CD8-positive, alpha-beta memory T cell (primary cell): ENCODE measurements at places on chromosomes 4 and X. TPM values are rescaled to one million over a fixed set of nuclear protein-coding genes. Genes with fewer than 3 reads are reported as not detected.

Gene HS6ST2
- total RNA-seq = 0.13 TPM

Gene L1CAM
- 0.62 TPM for total RNA-seq

Gene USP51
- total RNA-seq = 1.6 TPM

Gene MAGEA2
- total RNA-seq = not detected

Gene RNF212
- 1.2 TPM for total RNA-seq

Gene PPBP
- total RNA-seq = not detected

Gene CA5B
- total RNA-seq = 9.0 TPM

Gene CT45A1
- total RNA-seq = not detected

Gene PAGE2
- total RNA-seq = not detected

Gene FGF2
- total RNA-seq = 1.5 TPM

Gene POF1B
- total RNA-seq = not detected

Gene KIT
- 0.20 TPM for total RNA-seq

Gene PABPC1L2A
- not detected for total RNA-seq

Gene HTRA3
- total RNA-seq = not detected

Gene NR3C2
- total RNA-seq = 5.7 TPM

Gene MAGEE2
- not detected for total RNA-seq

Gene AR
- not detected for total RNA-seq

Gene SPIN4
- total RNA-seq = 6.6 TPM

Gene TKTL2
- total RNA-seq = not detected

Gene SSX3
- total RNA-seq = not detected

Gene KLF8
- 1.5 TPM for total RNA-seq

Gene HGFAC
- not detected for total RNA-seq

Gene ATP2B3
- total RNA-seq = not detected

Gene CFAP47
- not detected for total RNA-seq

Gene ZNF157
- total RNA-seq = 0.79 TPM

Gene MTM1
- total RNA-seq = 19.5 TPM

Gene HPGDS
- 0.18 TPM for total RNA-seq

Gene NAT8L
- total RNA-seq = 0.42 TPM

Gene C4orf36
- not detected for total RNA-seq
